ENCODE measurements at places on chromosomes 12 and 14. TPM values are rescaled to one million over a fixed set of nuclear protein-coding genes. Genes with fewer than 3 reads are reported as not detected.
A peak's percentile ranks its signal among the peaks of the same experiment; 100 is the strongest.

MOAP1 gene
- 33.1 TPM for polyA plus RNA-seq

SRRM4 gene
- polyA plus RNA-seq = not detected

NDRG2 gene
- 203 TPM for polyA plus RNA-seq

DNA sequence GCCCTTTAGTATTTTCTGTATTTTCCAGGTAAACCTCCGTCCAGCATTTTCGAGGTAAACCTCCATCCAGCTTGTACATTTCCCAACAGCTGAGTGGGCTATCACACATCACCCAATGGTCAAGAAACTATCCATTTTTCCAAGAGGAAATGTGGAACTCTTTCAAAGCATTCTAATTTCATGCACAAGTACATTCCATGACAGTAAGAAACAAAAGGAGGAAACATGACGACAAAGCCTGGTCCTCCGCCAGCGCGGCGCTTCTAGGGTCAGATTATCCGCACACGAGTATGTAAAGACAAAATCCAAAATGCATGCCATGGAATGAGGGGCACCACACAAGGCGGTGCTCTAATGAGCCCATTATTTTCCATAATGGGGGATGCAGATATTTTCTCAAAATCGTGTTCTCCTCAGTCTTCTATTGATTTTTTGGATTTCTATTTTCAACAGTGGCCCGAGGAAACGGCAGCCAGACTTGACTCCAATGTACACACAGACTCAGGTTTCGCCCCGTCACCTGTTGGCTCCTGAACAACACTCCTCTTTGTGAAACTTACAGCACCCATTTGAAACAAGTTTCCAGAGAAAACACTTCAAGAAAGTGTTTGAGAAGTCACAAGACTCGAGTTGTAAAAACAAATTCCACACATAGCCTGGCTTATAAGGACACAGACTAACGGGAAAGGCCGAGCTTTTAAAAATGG lies 107.4 kb downstream of the PRICKLE1 start:
- DNase-seq = peak; percentile 84

DNA sequence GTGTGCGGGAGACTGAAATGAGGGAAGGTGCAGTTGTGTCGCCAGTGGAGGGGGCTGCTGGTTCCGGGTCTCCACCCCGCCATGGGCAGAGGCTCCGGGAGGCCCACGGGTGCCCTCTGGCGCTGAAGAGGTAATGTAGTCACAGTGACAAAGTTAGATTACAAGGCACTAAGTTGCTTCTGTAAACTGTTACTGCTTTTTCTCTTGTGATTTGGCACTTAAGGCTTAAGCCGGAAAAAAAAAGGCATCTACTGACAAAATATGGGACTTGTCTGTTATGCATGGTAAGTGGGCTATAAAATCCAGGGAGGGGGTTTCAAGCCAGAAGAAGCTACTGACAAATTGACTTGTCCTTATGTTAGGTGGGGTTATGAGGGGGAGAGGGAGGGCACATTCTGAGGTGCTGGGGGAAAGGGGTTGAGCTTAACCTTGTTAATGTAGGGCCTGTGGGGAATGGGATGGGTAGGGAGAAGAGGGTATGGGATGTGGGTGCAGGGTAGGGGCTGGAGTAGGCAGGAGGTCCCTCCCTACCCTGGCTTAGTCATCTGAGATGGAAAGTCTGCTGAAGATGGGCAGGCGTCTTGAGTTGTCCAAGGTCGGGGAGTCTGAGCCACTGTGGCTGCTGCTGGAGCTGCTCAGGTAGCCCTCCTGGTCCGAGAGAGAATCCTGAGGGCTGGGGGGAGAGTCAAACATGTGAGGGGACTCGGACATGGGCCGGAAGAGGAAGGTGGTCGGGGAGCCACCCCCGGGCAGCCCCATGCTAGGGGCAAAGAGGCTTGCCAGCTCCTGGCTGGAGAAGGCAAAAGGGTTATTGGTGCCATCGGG lies 3.7 kb downstream of the ZFP36L1 start:
- peak; percentile 80 for DNase-seq

DNA sequence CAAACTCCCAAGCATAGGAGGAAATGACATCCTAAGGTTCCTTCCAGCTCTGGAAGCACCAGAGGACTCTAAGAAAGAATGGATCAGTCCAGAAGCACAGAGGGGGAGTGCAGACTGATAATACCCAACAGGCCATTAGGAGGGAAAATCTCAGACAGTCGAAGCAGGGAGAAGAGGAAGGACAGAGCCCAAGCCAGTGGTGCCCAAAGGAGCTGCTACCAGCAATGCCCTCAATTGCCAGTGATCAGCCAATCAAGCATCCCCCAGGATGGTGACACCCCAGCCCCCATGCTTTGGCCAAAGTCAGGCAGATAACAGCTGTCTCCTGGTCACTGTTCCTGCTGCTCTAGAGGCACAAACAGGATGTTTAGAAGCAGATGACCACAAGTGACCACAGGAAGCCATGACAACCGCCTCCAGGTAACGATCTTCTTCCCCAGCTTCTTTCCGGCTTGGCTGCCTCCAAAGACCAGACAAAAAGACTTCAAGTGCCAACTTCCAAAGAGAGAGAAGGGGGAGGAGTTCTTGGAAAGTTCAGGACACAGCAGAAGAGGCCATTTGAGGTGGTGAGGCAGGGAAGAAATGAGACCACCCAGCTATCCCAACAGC lies 16.2 kb downstream of the PXN start:
- no peak for DNase-seq

DNA sequence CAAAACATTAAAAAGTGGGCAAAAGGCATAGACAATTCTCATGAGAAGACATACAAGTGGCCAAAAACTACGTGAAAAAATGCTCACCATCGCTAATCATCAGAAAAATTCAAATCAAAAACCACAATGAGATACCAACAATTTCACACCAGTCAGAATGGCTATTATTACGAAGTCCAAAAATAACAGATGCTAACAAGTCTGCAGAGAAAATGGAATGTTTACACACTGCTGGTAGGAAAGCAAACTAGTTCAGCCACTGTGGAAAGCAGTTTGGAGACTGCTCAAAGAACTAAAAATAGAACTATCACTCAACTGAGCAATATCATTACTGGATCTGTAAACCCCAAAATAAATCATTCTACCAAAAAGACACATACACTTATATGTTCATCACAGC lies 76.2 kb downstream of the PRKD1 start:
- DNase-seq = no peak

DNA sequence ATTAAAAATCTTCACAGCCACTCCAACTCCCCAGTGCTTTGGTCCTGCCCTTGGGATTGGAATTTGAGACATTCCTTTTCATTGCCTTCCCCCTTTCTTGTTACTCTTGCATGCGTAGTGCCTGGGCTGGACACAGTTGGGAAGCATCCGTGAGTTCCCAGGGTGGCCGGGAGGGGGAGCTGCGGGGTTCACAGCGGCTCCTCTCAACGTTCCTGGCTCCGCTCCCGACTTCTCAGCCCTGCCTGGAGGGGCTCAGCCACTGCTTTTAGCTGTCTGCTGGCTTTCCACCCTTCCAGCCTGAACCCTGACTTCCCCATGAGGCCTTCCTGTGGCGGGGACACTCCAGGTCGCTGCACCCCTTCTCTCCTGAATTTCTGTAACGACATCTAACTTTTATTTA lies 3.2 kb downstream of the TEX52 start:
- DNase-seq = peak; percentile 83

- no peak for DNase-seq
These were observed 3.4 kb downstream of the NOC4L start for GRCh38 chr12:132147423-132148367.

GRCh38 chr12:29990971-29991370 lies 207.2 kb upstream of the TMTC1 start:
- DNase-seq = no peak

FBLN5 gene
- polyA plus RNA-seq = 86.7 TPM

SNX6 gene
- polyA plus RNA-seq = 69.9 TPM

DNA sequence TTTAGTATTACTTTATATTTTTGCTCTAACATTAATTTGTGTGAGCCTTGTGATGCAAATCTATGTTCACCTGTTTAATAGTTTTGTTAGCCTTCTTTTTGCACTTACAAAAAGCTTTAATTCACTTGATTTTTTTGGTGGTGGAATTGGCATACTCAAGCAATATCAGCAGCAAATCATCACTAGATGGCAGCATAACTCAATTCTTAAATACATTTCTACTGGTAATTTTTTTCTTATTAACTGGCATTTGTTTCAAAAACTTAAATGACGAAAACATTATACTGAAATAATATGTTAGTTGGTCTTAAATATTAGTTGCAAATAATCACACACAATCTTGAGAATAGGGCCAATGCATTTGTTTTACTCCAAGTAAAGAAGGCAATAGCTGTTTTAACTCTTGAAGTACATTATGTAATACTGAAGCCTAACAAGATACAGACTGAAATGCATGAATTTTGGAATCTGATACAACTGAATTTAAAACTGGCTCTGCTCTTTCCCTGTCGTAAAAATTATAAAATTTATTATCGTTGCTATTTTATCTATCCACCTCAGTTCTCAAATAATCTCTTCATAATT lies 151.5 kb downstream of the ATXN7L3B start:
- peak; percentile 38 for DNase-seq

MYO1H gene
- polyA plus RNA-seq = 0.28 TPM

RNASE3 gene
- polyA plus RNA-seq = not detected

ERG28 gene
- not detected for polyA plus RNA-seq

DNA sequence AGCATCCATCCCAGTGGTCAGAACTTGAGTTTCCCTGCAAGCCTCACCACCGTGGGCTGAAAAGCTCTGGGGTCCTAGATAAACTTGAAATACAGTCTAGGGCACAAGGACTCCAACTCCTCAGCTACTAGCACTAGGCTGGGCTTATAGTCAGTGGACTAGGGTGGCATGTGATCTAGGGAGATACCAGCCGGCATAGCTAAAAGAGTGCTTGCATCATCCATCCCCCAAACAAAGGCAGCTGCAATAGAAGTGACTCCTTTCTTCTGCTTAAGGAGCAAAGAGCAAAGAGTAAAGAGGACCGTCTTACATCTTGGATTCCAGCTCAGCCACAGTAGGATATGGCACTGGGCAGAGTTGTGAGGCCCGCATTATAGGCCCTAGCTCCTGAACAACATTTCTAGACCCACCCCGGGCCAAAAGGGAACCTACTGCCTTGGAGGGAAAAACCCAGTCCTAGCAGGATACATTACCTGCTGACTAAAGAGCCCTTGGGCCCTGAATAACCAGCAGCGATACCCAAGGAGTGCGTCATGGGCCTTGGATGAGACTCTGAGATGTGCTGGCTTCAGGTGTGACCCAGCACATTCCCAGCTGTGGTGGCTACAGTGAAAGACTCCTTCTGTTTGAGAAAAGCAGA lies 17.9 kb upstream of the SOS2 start:
- no peak for DNase-seq

DNA sequence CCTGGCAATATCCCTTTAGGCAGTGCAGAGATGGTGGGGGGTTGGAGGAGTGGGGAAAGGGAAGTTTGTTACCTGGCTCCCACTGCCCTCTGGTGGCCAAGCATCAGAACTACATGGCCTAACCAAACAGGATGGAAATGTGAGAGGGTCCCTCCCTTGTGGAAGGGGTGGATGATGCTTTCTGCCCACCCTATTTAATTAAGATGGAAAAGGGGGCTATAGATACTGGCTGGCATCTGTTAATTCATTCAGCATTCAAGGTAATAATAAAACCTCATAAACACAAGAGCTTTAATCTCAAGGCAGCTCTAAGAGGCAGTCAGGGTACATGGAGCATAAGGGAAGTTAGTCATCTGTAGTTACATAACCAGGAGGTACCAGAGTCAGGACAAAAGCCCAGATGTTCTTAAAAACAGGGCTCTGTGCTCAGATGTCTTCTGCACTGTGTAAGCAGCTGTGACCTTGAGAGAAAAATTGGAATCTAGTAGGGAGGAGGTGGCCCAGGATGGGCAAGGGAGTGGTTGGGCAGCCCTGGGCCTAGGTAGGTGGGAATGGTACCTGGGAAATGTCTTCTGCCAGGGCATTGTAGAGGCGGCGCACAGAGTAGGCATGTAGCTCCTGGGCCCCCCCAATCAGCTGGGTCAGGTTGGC lies 4.6 kb downstream of the AP1G2 start:
- no peak for DNase-seq

KLRC1 gene
- polyA plus RNA-seq = 0.72 TPM

CACNA2D4 gene
- 3.1 TPM for polyA plus RNA-seq

FAM181A gene
- polyA plus RNA-seq = not detected

- no peak for DNase-seq
These were observed 72.7 kb downstream of the MNAT1 start for GRCh38 chr14:60807247-60807646.

LRRC10 gene
- not detected for polyA plus RNA-seq

DNA sequence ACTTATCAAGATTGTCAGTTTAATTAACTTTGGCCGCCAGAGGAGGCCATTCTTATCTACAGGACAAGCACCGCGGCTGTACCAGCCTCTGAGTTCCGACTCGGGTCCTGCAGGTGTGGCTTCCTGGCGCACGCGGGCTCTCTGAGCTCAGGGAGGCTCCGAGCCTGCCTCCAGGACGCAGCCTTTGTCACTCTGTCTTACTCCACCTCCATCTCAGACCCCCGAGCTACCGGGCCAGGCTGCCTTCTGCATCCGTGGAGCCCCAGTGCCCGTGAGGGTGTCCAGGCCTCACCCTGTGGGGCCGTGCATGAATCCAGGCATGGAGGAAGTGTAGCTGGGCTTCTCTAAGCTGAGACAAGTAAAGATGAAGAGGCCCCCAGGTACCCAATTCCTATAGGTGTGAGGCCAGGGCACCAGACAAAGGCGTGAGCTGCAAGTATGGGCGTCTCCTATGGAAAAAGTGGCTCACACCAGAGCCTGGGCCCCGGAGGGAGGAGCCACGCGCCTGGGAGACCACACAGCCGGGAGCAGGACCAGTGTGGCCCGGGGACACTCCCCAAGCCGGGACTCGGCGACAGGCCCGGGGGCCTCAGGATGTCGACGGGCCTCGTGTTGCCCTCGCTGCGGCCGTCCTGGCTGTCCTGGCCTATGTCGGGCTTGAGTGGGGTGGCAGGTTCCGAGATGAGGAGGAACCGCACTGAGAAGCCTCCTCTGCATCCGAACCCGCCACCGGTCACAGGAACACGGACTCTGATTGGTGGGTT lies 42.8 kb downstream of the NOC4L start:
- DNase-seq = no peak

DNA sequence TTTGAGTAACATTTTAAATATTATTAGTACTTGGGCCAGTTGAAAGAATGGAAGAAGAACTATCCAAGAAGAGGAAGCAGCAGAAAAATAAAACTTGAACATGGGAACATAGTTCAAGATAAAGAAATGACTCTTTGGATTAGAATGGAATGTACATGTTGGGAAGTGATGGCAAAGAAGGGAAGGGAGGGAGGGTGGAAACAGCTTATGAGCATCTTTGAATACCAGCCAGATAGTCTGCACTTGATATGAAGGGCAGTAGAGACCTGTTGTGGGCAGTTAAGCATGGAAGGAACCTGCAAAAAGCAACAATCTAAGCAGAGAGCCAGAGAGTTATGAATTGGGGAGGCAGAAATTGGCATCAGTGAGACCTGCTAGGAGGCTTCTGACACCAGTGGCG lies 10.0 kb upstream of the IL22 start:
- no peak for DNase-seq

GRCh38 chr14:42437809-42438208 lies 831.1 kb downstream of the LRFN5 start:
- no peak for DNase-seq

Data from muscle of arm (tissue), 14 donors.